ENCODE measurements at places on chromosomes 6 and 20. TPM values are rescaled to one million over a fixed set of nuclear protein-coding genes. Genes with fewer than 3 reads are reported as not detected.

The IYD gene
- not detected for total RNA-seq

The TRIM39 gene
- total RNA-seq, result 11.5 TPM

The ATP5F1E gene
- total RNA-seq, result 43.3 TPM

The PET117 gene
- total RNA-seq, result 15.8 TPM

The PRPF6 gene
- 71.9 TPM for total RNA-seq

The AGER gene
- 4.3 TPM for total RNA-seq

The ULBP2 gene
- 2.2 TPM for total RNA-seq

The PGC gene
- not detected for total RNA-seq

The ZNF343 gene
- total RNA-seq, result 21.6 TPM

The ZNF334 gene
- total RNA-seq, result 21.0 TPM

The KCNK16 gene
- not detected for total RNA-seq

The MEI4 gene
- 0.08 TPM for total RNA-seq

The TCP11 gene
- total RNA-seq, result 1.2 TPM

The OR2H1 gene
- not detected for total RNA-seq

The GGTLC1 gene
- total RNA-seq, result not detected

The SLC32A1 gene
- total RNA-seq, result 15.4 TPM

The VWA7 gene
- total RNA-seq, result 23.8 TPM

The CLPSL2 gene
- total RNA-seq, result not detected

The MAS1 gene
- total RNA-seq, result 5.5 TPM

The PAX1 gene
- not detected for total RNA-seq

The SNAI1 gene
- 2.0 TPM for total RNA-seq

The EYA2 gene
- 5.1 TPM for total RNA-seq

The ZSCAN23 gene
- total RNA-seq, result 6.3 TPM

The TLDC2 gene
- total RNA-seq, result not detected

The HSPA1L gene
- 5.7 TPM for total RNA-seq

The METTL24 gene
- total RNA-seq, result 5.5 TPM

The DNPH1 gene
- 29.1 TPM for total RNA-seq

The FUT9 gene
- total RNA-seq, result 61.1 TPM

The ENPP1 gene
- 1.8 TPM for total RNA-seq

The LY6G6D gene
- total RNA-seq, result not detected

The HUS1B gene
- total RNA-seq, result 3.3 TPM

The PDE7B gene
- total RNA-seq, result 28.2 TPM

The RNF182 gene
- total RNA-seq, result 16.8 TPM

The COL9A1 gene
- 10.0 TPM for total RNA-seq

The DEF6 gene
- 5.2 TPM for total RNA-seq

The CASS4 gene
- 2.7 TPM for total RNA-seq

The SLC22A3 gene
- total RNA-seq, result 3.5 TPM

The LY6G6C gene
- not detected for total RNA-seq

The TFEB gene
- total RNA-seq, result 31.4 TPM

The TRIM31 gene
- not detected for total RNA-seq

The TREML1 gene
- 1.5 TPM for total RNA-seq

The ZSCAN16 gene
- 8.7 TPM for total RNA-seq

The TPBG gene
- 28.0 TPM for total RNA-seq

The PROKR2 gene
- 5.3 TPM for total RNA-seq

The XPO5 gene
- total RNA-seq, result 45.1 TPM

The GABRR1 gene
- total RNA-seq, result not detected

The GPX5 gene
- not detected for total RNA-seq

The C6orf52 gene
- 2.2 TPM for total RNA-seq

The TINAG gene
- 1.0 TPM for total RNA-seq

The PMEPA1 gene
- 39.9 TPM for total RNA-seq

The DNAH8 gene
- 0.10 TPM for total RNA-seq

The PTPRK gene
- 131 TPM for total RNA-seq

The TFAP2B gene
- total RNA-seq, result not detected

The PPP1R16B gene
- 115 TPM for total RNA-seq
